Glutamatergic neuron (in vitro differentiated cells): ENCODE measurements at places on chromosomes 4 and X. TPM values are rescaled to one million over a fixed set of nuclear protein-coding genes. Genes with fewer than 3 reads are reported as not detected.

The TCEAL2 gene
- total RNA-seq, result 6.3 TPM

GRCh38 chr4:91754716-91755115, 549.0 kb upstream of the GRID2 start:
- no peak for DNase-seq

DNA sequence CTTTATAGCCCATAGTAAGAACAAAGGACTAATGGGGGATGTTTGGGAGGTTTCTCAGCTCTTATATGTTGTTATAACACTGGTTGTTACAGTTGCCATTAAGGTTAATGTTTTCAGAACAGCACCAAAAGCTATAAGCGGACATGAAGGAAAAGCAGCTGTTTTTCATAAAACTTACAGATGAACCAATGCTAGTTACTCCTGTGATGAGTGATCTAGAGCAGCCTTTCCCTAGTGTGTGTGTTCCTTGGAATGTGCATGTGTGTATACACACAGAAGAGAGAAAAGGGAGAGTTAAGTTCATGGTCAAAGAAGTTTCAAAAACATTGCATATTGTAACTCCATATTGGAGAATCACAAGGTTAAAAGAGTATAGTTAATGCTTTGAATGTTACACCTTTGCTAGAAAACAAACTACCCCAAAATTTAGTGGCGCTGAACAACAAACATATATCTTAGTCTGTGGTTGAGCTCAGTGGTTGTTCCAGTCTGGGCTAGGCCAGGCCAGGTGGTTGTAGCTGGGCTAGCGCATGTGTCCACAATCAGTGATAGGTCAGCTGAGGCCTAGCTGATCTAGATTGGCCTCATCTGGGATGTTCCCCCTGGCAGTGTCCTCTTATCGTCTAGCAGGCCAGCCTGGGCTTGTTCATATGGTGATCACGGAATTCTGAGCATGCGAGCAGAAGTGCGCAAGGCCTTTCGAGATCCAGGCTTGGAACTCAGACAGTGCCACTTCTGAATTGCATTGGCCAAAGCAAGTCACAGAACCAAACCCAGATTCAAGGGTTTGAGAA, 151.0 kb downstream of the NHS start:
- DNase-seq, result no peak

DNA sequence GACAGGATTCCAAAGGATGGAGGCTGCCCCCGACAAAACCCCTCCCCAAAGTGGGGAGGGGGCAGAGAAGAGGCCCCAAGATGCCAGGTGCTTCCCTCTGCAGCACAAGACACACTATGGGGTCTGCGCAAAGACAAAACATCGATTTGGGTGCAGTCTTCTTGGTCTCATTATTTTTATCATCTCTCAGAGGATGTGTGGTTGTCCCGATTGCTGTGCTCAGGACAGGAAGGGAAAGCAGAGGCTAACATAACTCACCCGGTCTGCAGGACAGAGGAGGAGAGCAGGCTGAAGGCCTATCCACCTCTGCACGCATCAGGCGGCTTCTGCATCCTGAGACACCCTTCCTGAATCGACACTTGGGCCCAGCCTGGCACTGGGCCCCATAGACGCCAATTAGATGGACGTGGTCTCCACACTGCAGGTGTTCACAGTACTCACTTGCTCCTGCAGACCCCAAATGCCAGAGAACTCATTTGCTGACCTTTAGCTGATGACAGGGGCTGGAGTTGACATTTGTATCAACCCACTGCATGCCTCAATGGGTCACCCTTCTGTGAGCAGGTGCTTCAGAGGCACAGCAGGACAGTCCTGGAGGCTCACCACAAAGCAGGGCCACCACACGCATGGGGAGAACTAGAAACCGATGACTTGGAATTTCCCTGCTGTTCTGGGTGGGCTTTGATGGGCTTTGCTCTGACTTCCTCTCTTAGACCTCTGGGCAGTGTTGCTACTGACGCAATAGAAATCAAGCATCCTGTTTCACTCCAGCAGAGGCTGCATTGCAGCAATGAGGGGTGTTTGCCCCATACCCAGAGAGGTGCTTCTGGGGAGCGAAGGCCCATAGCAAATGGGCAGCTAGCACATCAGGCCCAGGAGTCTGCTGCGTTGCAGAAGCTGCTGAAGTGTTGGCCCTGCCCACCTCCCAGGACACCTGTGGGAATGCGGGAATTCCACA, 96.3 kb upstream of the ENPP6 start:
- no peak for DNase-seq

DNA sequence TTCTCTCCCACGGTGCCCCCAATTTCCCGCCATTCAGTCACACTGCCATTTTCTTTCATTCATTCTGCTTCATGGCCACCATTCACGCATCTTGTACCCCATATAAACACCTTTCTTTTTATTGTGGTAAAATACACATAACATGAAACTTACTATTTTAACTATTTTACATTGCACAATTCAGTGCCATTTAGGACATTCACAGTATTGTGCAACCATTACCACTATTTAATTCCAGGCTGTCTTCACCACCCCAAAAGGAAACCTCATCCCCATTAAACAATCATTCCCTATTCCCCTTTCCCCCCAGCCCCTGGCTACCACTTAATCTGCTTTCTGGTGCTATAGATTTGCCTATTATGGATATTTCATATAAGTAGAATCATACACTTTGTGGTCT, 15.9 kb downstream of the SPACA5 start:
- DNase-seq, result no peak

The NIPAL1 gene
- 0.83 TPM for total RNA-seq

DNA sequence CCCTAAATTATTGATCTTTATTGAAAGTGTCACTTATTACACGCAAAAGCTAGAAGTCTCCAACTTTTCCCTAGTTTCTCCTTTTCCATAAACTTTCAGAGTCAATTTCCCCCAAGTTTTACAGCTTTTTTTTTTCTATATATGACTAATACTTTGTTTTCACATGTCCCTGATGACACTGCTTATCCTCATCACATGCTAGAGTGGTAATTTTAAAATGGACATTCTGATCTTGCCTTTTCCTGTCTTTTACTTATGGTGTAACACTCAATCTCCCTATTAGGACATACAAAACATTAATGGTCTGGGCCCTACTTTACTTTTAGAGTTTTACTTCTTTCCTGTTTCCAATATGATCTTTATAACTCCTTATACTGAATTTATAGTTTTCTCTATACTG, 112.6 kb downstream of the ANK2 start:
- no peak for DNase-seq

The CTAG2 gene
- not detected for total RNA-seq

GRCh38 chrX:19683358-19683757, 168.1 kb upstream of the MAP3K15 start:
- DNase-seq, result no peak

DNA sequence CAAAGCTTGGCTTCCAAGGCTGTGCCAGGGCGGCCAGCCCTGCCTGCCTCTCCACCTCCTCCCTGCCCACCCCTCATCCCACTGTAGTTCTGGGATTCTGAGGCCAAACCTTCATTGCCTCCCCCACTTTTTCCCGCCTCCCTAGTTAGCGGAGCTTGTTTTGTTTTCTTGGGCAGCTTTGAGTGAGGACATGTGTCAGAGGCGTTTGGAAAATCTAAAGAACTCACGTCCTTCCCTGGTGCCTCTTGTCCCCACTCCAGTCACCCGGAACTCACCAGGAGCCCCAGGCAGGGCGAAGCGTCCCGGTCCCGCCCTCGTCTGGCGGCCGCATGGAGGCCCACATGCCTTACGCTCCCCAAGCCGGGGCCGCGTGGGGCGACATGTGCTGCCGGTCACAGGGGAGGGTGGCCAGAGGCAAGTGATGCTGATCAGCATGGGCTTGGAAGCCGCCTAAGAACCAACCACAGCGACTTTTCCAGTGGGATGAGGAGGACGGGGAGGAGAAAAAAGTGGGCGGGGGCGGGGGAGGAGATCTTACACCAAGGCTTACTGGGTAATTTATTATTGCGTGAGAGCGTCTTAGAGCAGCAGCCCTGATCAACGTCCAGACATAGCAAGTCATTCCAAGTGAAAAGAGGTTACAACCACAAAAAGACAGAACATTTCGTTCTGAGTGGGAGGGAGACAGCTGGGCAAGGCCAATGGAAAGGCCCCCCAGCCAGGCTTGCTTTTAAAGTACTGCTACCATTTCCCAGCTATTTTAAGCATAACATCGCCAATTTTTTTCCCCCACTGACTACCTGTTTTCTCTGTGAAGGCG, 48.5 kb downstream of the PRPS1 start:
- peak; percentile 45 for DNase-seq

DNA sequence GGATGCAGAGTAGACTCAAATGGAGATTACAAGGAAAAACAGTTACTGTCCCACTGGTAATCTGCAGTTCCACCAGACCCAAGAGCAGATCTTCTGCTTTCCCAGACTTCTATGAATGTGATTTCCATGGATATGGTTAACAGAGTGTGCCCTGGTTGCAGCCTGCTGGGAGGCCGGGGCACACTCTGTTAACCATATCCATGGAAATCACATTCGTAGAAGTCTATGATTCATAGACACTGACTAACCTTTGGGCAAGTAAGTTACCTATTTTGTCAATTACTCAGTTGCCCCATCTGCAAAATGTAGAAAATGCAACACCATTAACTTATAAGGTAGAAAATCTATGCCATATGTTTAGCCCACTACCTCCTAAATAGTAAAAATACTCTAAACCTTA, 443.1 kb upstream of the PITX2 start:
- no peak for DNase-seq

DNA sequence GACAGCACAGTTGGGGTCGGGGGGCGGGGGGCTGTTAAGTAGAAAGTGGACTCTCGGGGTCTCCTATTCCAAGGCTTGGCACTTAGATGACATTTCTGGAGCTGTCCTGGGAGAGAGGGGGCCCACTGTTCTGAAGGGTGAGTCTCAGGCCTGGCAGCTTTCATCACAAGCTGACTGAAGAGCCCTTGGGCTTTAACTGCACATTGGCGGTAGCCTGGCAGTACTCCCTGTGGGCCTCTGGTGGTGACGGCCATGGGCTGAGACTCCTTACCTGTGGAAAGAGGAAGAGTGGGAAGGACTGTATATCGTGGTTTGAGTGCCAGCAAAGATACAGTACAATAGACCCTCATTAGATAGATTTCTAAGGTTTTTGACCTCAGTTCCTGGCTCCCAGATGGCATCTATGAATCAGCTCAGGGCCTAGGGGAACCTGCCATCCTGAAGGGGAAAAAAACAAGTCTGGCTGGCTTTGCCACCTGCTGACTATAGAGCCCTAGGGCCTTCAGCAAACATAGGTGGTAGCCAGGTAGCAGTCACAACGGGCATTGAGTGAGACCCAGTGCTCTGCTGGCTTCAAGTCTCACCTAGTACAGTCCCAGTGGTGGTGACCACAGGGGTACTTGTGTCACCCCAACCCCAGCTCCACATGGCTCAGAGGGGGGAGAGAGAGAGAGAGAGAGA, 87.9 kb downstream of the ANKRD17 start:
- DNase-seq, result no peak

DNA sequence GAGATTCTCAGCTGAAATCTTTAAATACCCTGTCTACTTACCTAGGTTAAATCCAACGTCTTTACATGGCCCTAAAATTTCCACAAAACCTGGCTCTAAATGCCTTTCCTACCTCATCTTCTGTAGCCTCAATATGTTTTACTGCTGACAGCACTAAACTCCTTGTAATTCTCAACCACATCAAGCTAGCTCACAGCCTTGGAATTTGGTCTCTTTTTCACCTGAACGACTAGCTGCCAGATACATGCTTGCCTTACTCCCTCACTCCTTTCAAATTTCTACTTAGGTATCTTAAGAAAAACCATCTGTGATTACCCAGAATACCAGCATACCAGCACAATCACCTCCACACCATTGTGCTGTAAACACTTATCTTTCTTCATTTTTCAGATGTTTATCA, 635.6 kb upstream of the PCDH10 start:
- no peak for DNase-seq

The CDS1 gene
- total RNA-seq, result 1.3 TPM

GRCh38 chr4:77052352-77052751, 23.4 kb downstream of the CCNI start:
- DNase-seq, result peak; percentile 68

The GRIA2 gene
- 21.3 TPM for total RNA-seq

- DNase-seq, result no peak
Measured at GRCh38 chr4:155005395-155006090, 202.9 kb upstream of the NPY2R start.

The MAGEC3 gene
- not detected for total RNA-seq

GRCh38 chrX:132636080-132636479, 147.2 kb upstream of the MBNL3 start:
- no peak for DNase-seq

The SYNPO2 gene
- total RNA-seq, result 2.9 TPM

The SLC26A1 gene
- total RNA-seq, result 0.54 TPM

The TMPRSS11F gene
- total RNA-seq, result not detected

- no peak for DNase-seq
Measured at GRCh38 chr4:13349096-13349495, 135.0 kb downstream of the RAB28 start.

The AFF2 gene
- 12.2 TPM for total RNA-seq

The PNMA3 gene
- total RNA-seq, result 7.8 TPM

GRCh38 chrX:18461431-18461830, 36.0 kb downstream of the CDKL5 start:
- DNase-seq, result no peak

- DNase-seq, result no peak
Measured at GRCh38 chrX:1450361-1451161, 2.1 kb downstream of the ASMTL start.

DNA sequence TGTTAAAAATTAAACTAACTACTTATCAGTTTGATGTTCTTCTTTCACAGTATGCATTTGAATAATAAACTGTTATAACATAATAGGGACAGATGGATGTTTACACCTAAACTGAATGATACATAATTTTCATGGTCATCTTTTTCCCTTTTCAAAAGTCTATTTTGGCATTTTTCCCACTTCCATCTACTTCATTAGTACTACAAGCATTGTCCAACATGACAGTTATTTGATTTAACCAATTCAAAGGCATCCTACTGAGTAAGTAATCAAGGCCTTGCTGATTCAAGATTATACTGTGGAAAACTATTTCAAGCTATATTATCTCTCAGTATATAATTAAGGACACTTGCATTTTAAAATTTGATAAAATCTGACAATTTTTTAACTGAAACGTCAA, 212.9 kb downstream of the FAT4 start:
- no peak for DNase-seq

The MTCP1 gene
- total RNA-seq, result 9.5 TPM

The PRMT9 gene
- total RNA-seq, result 8.9 TPM

- no peak for DNase-seq
Measured at GRCh38 chr4:166422475-166422874, 549.4 kb downstream of the TLL1 start.

The CRMP1 gene
- 947 TPM for total RNA-seq

The BEX1 gene
- 140 TPM for total RNA-seq

The RGN gene
- total RNA-seq, result 2.7 TPM

DNA sequence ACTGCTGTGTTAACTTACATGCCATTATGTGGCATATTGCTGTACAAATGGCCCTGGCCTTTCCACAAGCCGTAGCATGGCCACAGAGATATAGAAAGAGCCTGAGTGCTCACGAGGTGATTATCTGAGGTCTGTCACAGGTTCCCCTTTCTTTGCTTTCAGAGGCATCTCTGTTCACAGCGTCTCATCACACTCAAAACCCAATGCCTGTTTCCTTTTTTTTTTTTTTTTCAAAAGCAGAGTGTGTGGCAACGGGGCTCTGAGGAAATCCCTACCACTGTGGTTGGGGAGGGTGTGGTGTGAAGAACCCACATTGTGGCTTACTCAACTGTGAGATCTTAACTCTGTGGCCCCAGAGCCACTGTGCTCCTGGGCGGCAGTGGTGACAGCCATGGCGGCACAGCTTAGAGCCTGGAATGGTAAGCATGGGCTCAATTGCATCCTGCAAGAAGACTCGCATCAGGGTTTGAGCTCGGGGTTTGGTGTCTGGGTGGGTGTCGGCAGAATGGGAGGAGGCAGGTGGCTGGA, 30.8 kb downstream of the RTL5 start:
- DNase-seq, result no peak
